ENCODE measurements at places on chromosomes 11 and 22.

DNA sequence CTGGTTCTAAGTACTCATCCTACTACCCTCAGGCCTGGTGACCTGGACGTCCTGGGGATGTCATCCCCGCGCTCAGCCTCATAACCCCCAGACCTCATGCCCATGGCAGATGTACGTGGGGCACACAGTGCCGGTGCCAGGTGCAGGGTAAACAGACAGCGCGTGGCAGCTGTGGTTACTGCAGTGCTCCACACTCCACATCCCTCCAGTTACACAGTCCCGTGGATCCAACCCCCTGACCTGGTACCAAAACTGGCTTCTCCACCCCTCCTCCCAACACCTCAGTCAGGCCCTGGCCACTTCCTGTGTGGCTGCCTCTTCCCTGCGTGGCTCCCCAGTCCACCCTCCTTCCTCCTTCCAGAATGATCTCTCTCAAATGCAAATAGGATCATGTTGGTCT lies 95.2 kb downstream of the DSCAML1 start:
- peak; percentile 3 for DNase-seq

DNA sequence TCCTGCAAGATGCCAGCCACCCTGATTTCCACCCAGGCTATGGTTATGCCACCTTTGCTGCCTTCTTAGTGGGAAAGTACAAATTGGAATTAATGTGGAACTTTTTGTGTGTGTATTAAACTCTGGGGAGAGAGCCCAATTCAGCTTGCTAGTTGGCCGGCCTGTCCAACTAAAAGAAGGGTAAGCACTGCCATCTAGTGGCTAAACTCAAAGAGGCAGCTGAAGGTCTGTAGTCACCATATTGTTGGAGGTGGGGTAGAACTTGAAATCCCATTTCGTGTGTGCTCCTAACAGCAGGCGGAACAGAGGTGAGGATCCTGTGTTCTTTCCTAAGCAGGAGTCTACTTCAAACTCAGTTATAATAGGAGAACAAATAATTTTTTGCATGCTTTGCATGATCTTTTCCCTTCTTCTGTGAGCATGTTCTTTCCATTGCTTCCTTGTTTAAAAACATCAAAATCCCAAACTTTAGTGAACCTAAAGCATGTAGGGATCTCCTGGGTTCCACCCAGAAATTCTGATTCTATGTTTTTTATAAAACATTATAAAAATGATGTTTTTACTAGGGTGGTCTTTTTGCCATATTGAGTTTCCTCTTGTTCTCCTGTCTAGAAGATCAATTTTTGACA lies 138.8 kb upstream of the SORL1-AS1 start:
- DNase-seq, result peak; percentile 75

DNA sequence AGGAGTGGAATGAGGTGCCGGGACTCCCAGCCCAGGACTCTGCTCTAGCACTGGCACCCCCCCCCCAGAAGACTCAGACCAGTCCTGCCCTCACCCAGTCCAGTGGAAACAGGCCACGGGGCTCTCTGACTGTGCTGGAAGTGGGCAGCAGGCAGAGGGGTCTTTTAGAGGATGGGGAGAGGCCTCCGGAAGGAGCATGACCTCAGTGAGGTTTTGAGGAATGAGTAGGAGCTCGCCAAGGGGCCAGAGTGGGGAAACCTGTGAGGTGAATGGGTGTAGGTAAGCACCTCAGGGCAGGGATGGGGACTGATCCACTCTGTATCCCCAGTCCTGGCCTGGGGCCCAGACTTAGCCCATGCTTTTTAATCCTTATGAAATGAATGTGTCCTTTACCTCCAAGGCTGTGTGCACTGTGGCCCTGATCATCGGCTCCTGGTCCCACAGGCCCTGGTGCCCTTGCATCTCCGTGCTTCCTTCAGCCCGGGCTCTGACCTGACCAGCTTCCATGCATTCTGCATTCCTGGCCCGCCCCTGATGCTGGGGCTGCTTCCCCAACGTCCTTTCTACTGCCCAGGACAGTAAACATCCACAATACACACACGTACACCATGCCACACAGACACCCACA lies 24.4 kb upstream of the RFPL3 start:
- no peak for DNase-seq

DNA sequence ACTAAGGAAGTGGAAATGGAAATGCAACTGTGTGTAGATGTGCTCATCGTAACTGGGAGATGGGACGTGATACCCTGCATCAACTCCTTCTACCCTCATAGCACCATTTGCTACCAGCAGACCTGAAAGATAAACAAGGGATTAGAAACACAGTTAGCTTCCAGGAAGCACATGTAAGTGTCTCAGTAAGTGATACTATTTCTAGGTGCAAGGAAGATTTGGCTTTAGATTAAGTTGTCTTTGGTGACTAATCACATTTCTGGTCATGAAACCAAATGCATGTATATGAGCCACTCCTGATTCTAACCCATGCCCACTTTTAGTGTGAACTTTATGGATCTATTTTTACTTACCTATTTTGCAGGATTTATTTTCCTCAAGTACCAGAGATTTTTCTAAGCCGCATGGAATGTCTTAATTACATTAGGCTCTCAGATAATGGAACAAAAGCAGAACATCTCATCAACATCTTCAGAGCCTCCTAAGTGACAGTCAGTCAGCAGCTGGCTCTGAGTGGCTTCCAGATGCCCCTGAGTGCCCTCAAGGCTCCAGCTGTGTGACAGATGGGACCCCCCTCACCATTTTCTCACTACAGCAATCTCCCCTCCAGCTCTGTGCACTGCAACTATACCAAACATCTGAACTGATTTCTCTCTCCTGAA lies 21.2 kb downstream of the SLC5A12 start:
- no peak for DNase-seq

- DNase-seq, result peak; percentile 73
These were observed 3.6 kb downstream of the AHNAK start for GRCh38 chr11:62542750-62543567.

All from MV-4-11 (cell line).